ENCODE measurements at places on chromosomes 3 and 15.

- no peak for DNase-seq
These were observed 34.4 kb upstream of the TBC1D21 start for GRCh38 chr15:73838831-73839426.

GRCh38 chr15:62533687-62534086 lies 368.6 kb upstream of the C2CD4B start:
- no peak for DNase-seq

- DNase-seq, result no peak
These were observed 731.7 kb downstream of the NSUN3 start for GRCh38 chr3:94794563-94794962.

DNA sequence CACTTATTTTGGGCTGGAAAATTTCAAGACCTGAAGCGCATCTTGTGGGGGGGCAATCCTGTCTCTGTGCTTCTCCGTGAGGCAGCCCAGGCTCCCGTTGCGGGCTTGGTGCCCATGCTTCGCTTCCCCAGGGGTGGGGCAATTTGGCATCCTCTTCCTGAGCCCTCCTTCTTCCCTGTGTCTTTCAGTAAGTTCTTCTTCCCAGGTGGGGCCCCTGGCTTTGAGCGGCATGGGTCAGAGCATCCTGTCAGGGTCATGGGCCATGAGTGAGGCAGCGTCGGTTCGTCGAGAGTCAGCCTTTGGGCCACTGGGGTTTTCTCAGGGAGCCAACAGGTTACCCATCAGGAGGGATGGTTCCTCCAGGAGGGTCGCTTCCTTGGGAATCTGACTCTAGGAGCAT lies 200.7 kb downstream of the UBE3A start:
- no peak for DNase-seq

DNA sequence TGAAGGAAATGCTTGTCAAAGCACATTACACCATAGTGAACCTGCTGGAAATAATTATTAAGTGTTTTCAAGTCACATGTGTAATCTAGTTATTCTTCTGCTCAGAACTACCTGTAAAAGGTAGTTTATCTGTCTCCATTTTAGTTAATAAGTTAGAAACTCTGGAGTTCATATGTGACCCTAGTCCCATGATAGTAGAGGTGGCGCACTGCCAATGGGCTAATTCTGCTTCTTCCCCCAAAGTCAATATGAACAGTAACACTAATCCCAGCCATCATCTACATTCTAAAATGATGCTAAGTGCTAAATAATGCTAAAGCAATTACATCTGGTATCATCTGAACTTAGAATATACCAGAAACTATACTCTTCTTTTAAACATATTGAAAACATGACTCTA lies 361.0 kb upstream of the NECTIN3 start:
- DNase-seq, result no peak

DNA sequence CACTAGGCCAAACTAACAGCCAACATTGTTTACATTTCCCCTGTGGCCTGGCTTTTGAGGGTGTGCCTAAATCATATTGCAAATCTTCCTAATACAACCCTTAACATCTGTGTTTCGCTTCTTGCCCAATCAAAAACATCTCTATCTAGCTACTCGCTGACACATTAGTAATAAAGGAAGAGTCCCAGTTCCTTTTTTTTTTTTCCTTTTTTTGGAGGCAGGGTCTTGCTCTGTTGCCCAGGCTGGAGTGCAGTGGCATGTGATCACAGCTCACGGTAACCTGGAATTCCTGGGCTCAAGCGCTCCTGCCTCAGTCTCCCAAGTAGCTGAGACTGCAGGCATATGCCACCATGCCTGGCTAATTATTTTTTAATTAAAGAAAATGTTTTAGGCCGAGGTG lies 2.1 kb upstream of the SRPRB start:
- DNase-seq, result no peak
